ENCODE measurements at places on chromosomes 1 and 21.

GRCh38 chr1:3277011-3277471, 177.4 kb upstream of the ARHGEF16 start:
- no peak for DNase-seq

- no peak for DNase-seq
These were observed 546 bp downstream of the ELOVL1 start for GRCh38 chr1:43367026-43367903.

GRCh38 chr1:228483789-228484188, 3.4 kb upstream of the RNF187 start:
- no peak for DNase-seq

- DNase-seq, result no peak
These were observed 9.6 kb downstream of the TRIM11 start for GRCh38 chr1:228396770-228397662.

- no peak for DNase-seq
These were observed 144.0 kb upstream of the PLXNA2 start for GRCh38 chr1:208387908-208388811.

- DNase-seq, result no peak
These were observed 19.4 kb downstream of the CLIC6 start for GRCh38 chr21:34688145-34688544.

- DNase-seq, result peak; percentile 54
These were observed 13.7 kb downstream of the DHRS3 start for GRCh38 chr1:12604114-12604874.

DNA sequence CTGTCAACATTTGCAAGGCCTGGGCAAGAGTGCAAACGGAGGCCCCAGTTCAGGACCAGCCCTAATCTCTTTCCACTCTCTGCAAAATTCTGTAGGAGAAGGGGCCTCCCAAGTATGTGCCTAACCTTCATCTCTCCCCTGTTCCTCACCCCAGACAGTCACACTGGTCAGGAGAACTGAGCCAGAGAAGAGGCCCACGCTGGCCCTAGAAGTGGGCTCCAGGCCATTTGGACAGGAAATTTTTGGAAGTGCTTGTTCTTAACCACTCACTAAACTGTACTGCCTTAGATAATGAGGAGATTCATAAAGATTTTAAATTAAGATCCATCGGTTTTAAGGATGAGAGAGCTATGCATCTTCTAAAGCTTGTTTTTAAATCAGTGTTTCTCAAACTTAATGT, 129.7 kb upstream of the ADGRL2 start:
- DNase-seq, result no peak

GRCh38 chr1:93811326-93812065, 67.5 kb downstream of the DNTTIP2 start:
- no peak for DNase-seq

GRCh38 chr1:80593197-80593596, 1207.5 kb upstream of the ADGRL2 start:
- no peak for DNase-seq

DNA sequence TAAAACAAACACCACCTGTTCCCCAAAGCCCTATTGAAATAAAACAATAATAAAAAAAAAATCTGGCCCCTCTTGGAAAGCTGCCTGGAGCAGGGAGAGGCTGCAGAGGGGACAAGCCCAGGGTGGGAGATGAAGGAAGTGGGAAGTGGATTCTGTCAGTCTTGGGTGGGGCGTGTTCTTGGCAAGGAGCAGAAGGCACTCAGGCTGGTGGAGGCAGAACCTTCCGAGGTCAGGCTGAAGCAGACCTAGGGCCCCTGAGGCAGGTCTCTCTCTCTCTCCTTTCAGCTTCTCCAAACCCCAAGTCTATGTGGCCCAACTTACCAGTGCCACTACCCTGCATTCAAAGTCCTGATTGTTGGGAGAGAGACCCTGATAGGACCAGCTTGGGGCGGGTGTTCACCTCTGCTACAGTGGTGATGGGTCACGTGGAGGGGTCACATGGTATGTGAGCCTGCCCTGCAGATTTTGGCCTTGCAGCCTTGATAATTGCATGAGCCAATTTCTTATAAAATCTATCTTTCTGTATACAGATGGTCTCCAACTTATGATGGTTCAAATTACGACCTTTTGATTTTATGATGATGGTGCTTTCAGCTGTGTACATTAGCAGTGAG, 145.4 kb upstream of the C1orf174 start:
- DNase-seq, result no peak

GRCh38 chr21:18398843-18399242, 4.7 kb downstream of the TMPRSS15 start:
- DNase-seq, result no peak

GRCh38 chr1:175804561-175804960, 61.2 kb upstream of the TNR start:
- DNase-seq, result no peak

DNA sequence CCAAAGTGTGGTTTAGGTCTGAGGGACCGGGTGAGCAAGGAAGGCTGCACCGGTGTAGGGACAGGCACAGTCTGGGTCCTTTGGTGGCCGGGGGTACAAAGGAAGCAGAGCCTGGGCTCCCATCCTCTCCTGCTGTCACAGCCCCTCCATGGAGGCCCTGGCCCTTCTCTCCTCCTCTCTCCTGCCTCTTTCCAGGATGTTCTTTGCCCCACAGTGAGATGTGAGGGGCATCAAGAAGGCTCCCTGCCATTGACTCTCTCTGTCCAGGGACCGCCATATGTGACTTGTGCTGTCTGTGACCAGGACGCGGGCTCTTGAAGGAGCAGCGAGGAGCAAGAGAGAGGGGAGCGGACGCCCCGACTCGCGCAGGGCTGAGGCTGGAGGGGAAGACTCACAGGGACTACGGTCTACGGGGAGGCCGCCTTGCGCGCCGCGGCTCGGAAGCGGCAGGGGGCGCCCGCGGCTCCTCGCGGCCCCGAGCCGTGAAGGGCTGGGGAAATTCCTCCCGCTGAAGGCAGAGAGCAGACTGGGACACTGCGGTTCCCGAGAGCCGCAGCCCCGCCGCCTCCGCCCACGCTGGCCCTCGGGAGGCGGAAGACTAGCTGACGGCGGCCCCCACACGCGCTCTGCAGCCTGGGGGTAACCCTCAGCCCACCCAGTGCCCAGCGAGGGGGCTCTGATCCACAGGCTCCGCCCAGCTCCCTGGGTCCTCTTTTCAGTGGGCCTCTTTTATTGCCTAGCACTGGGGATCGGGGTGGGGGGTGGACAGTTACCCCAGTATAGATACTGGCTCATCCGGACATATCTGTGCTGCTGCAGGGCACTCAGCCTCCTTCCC, 40.8 kb downstream of the MAB21L3 start:
- peak; percentile 12 for DNase-seq

DNA sequence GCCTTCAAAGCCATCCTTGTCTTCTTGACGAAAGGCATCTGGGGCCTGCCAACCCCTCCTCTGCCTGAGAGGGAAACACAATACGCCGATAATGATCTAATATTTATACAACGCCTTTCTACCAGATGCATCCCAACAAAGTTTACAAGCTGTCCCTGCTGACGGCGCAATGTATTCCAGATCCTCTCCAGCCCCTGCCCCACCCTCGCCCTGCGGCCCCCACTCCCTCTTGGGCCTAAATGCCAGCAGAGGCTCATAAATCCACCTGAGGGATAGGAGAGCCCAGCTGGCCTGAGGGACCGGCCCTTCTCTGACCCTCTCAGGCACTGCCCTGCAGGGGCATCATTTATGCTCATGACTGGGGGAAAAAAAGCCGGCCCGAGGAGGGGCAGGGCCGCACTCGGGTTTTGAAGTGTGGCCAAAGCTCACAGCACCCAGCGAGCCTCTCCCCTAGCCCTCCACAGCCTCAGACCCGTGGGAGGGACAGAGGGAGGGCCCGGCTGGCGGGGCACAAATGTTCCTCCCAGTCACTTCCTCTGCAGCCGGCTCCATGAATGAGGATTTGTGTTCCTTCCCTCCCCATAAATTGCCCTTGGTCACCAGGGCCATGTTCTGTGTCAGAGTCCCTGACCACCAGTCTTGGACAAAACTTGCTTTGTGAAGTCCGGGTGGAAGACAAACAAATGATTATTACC, 140.3 kb downstream of the FOXD2 start:
- DNase-seq, result no peak

DNA sequence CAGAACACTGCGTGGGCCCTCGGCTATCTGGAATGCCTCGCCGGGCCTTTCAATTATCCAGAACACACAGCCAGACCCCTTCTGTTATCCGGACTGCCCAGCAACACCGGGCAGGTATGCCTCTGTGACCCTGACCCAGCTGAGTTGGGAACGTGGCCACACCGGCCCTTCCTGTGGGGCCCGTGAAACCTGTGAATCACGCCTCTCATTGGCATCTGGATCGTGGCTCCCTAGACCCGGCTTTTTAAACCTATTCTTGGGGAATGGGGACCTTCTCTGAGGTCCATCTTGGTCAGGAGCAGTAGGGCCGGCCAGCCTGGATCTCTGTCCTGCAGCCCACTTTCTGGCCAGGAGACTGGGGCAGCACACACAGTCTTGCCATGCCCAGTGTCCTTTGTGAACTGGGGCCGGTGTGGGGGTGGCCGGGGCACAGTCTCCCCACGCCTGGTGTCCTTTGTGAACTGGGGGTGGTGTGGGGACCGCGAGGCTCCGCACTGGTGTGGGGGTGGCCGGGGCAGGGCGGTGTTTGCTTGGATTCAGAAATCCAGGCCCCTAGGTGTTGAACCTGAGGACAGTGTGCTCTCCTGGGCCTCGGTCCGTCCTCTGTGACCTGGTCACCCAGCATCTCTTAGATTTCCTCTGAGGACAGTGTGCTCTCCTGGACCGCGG, 11.1 kb downstream of the COL18A1 start:
- no peak for DNase-seq

DNA sequence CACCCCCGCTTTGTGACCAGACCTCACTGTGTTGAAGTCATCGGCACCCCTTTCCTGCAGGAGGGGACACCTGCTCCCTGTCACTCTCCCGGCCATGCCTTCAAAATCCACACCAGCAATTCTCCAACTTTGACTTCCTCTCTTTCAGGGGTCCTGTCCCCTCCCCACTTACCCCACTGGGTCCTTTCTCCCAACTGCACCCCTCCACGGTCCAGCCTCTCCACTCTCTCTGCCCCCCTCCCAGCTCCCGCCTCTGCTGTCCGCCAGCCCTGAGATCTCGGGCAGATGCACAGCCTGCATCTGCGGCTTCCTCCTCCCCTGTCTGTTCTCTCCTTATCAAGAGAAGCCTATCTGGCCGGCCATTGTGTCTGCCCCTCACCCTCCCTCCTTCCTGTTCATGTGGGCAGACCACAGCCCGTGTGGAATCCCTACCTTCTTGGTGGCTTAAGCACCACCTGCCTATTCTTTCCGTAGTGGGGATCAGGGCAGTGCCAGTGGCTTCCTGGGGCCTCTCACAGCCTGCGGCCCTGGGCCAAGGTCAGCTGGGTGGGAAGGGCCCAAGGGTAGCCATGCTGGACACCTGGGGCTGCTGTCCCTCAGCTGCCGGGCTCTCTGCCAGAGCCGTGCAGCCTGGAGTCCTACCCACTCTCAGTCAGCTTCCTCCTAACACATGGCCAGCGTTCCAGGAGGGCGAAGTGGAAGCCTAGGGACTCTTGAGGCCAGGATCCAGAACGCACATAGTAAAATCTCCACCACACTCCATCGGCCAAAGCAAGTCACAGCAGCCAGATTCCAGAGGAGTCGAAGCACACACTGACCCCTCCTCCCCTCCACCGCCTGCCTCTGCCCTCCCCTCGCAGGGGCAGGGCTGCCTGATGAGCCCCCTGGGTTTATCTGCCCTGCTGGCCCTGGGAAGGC, 5.1 kb upstream of the HES4 start:
- peak; percentile 82 for DNase-seq

DNA sequence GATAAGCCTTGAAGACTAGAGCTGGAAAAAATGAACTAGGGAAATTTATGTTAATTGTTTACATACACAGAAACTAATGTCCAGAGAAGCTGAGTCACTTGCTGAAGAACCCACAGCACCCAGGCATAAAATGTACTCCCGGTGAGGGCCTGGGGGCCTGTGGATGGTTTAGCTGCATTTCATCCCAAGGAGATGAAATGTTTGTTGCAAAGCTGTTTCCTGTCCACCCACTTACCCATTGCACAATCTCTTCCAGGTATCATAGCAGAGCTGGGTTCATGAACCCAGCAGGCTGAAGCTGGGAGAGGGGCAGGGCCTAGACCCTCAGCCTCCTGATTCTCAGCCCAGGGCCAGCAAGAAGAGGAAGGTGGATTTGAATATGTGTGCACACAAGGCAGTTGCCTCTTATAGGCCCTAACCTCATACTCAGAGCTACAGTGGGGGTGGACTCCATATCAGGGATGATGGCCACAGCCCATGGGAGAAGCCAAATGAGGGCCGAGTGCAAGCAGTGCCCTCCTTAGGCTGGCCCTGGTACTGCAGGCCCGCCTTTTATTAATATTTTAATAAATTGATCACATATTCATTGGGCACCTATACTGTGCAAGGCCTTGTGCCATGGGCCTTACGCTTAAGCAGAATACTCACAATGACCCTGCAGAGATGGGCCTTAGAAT, 110.8 kb downstream of the LACTBL1 start:
- no peak for DNase-seq

GRCh38 chr1:187313115-187313514, 484.4 kb downstream of the PLA2G4A start:
- no peak for DNase-seq

- no peak for DNase-seq
These were observed 214.5 kb upstream of the CAMK1G start for GRCh38 chr1:209368864-209369598.

GRCh38 chr1:38559446-38560165, 300.0 kb downstream of the RRAGC start:
- peak; percentile 24 for DNase-seq

GRCh38 chr1:90835661-90836344, 118.7 kb upstream of the BARHL2 start:
- no peak for DNase-seq

GRCh38 chr1:205568135-205568468, 63.6 kb downstream of the CDK18 start:
- no peak for DNase-seq

DNA sequence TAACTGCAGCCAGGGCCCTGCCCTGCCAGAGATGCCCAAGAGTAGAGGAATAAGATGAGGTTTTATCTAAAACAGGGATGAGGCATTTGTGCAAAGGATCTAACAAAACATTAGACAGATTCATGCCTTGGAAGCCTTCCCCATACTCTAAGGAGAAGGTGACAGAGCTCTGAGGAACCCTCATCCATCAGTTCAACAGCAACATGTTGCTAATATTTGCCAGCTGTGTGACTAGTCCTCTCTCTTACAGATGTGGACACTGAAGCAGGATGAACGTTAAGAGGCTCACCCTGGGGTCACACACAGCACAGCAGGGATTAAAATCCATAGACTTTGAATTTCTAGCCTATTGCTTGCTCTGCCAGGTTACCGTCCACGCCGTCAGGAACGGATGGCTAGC, 99.0 kb downstream of the ZBTB18 start:
- no peak for DNase-seq

- DNase-seq, result peak; percentile 78
These were observed at the start of gene OLIG1 for GRCh38 chr21:33069994-33070743. Gene OLIG1 (plus strand): TSS chr21:33070141. CDS start chr21:33070247, 106 bp downstream.

DNA sequence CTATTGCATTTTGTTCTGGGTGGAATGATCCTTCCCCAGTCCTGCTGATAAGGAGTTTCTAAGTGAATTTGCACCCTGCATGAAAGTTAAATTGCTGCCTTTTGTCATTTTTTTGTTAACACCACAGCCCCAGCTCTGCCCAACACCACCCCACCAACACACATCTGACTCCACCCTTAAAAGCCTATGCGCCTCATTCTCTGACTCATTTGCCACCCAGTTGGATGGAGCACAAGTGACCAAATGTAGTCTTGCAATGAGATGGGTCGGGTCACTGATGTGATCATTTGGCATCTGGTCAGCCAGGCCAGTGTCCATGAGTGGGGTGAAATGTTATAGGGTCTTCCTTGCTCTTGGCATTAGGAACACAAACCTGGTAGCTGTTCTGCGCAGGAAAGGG, 256.8 kb downstream of the KAZN start:
- DNase-seq, result no peak

- no peak for DNase-seq
These were observed 240.4 kb downstream of the HMCN1 start for GRCh38 chr1:185974367-185975170.

All from GF-D8 (cell line).